Mammary epithelial cell (primary cell): ENCODE measurements at places on chromosomes 7 and 10. TPM values are rescaled to one million over a fixed set of nuclear protein-coding genes. Genes with fewer than 3 reads are reported as not detected.

GRCh38 chr10:103145046-103145445, 48.0 kb downstream of the NT5C2 start:
- no peak for DNase-seq

GRCh38 chr10:24652381-24652957, 71.2 kb downstream of the ARHGAP21 start:
- DNase-seq = no peak

DNA sequence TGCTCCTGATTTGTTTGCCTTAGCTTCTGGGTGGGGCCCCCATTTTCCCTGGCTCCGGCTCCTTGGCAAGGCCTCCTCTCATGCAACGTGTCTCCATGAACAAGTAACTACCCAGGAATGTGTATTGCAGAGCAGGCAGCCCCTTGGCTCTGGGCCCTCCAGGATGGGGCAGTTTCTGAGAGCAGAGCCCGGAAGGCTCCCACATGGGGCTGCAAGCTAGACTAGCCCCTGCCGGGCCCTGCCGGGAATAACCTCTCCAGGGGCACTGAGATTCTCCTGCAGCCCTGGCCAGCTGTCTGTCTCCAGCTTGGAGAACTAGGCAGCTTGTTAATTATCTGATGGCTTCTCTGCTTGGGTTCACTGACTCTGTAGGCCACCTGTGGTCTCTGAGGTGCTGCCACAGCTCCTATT, 184.0 kb upstream of the INHBA start:
- DNase-seq = peak; percentile 37

DNA sequence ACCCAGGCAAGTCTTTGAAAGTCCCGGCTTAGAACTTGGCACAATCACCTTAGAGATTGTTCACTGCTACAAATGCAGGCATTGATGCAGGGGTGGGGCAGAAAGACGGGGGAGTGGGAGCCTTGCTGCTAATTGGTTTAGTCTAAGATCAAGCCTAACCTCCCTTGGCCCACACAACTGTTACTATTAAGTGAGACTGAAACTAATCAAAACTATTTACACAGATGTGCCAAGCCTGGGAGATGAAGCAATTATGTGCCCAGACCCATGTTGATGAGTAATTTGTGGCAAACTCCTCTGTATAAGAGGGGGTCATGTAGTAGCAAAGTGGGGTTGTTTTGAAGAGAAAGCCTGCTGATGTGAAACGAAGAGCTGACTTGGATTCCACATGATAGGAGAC, 178.2 kb upstream of the ITGB1 start:
- DNase-seq = peak; percentile 96

DNA sequence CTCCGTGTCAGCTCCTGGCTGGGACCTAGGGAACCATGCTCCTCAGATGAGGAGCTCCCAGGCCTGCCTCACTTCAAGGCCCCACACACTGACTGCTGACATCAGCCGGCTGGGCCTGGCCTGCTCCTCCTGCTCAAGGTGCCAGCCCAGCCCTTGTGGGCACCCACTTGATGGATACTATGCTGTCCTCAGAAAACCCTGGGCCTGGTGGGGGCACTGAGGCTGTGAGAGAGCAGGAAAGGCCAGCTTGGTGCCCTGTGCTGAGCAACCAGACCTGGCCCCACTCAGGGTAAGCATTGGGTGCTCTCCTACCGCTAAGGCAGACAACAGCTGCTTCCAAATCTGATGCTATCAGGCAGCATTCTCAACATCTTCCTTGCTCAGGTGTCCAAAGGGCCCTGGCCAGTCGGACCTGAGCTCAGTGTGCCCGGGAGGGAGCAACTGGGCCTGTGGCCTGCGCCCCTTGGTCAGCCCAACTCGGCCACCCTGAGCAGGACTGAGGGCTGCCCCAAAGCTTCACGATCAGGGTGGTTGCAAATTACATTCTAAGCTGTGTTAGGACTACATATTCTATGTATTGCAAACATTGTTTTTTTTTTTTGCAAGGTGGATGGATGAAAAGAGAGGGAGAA, 21.9 kb upstream of the ANTXRL start:
- no peak for DNase-seq

DNA sequence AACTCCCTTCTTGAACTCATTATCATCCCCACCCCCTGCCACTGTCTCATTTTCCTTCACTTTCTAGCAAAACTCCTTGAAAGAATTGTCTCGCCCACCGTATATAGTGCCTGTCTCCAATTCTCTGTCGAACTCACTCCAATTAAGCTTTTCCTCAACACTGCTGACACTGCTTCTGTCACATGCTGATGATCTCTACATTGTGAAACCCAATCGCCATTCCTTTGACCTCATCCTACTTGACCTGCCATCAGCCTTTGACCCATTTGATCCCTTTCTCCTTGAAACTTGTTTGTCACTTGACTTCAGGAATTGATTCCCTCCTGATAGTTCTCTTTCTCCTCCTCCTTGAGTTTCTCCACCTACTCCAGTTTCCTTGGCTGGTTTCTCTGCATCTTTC, 54.8 kb downstream of the CCDC71L start:
- DNase-seq = no peak

DNA sequence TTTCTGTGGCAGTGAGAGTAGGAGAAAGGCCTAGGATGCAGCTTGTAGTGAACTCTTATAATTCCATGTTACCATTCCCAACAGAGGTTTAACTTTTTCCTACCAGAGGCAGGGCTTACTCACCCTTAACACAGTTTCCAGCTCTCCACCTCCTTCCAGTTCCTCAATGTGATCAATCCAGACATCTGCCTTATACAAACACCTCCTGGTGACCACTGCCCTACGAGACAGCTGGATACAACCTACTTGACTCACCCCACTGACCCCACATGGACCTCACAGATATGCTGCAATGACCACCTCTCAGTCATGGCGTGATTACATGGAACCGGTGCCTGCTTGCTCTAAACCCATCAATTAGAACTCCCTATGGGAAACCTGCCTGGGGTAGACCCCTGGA, 326.5 kb downstream of the TNS3 start:
- no peak for DNase-seq

GRCh38 chr7:28729281-28729680, 228.8 kb downstream of the TRIL start:
- DNase-seq = peak; percentile 42

DNA sequence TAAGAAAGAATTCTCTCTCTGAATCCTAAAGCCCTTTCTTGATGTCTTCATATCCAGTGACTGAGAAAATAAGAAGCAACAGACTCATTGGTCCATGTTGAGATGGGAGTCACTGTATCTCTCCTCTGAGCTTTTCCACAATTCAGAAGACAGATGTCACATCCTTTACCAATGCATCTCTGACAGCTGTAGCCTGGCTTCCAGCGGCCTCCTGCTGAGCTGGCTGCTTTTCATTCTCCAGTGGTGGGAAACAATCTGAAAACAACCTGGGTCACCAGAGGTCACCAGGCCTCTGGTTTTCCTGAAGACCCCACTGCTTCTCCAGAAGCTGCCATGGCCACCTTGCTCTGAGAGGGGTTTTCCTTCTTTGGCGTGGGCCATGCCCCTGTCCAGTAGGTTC, 18.3 kb upstream of the RPA3 start:
- DNase-seq = no peak

DNA sequence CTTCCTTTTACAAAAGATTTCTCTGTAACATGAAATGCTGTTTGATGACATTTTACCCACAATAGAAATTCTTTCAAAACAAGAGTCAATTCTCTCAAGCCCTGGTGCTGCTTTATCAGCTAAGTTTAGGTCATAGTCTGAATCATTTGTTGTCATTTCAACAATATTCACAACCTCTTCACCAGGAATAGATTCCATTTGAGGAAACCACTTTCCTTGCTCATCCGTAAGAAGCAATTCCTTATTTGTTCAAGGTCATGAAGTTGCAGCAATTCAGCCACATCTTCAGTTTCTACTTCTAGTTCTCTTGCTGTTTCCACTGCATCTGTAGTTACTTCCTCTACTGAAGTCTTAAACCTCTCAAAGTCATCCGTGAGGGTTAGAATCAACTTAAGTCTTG, 315.3 kb downstream of the TYW1 start:
- no peak for DNase-seq

- DNase-seq = no peak
Observed at GRCh38 chr10:89869180-89869579, 167.8 kb downstream of the KIF20B start.

- no peak for DNase-seq
Observed at GRCh38 chr7:111690364-111691111, 128.2 kb upstream of the IMMP2L start.

- DNase-seq = no peak
Observed at GRCh38 chr7:37150180-37150579, 298.5 kb downstream of the ELMO1 start.

- no peak for DNase-seq
Observed at GRCh38 chr7:37765872-37766525, 82.4 kb upstream of the NME8 start.

- no peak for DNase-seq
Observed at GRCh38 chr10:36780158-36780557, 345.2 kb upstream of the ANKRD30A start.

GRCh38 chr7:55548295-55548731, 24.0 kb downstream of the VOPP1 start:
- no peak for DNase-seq

DNA sequence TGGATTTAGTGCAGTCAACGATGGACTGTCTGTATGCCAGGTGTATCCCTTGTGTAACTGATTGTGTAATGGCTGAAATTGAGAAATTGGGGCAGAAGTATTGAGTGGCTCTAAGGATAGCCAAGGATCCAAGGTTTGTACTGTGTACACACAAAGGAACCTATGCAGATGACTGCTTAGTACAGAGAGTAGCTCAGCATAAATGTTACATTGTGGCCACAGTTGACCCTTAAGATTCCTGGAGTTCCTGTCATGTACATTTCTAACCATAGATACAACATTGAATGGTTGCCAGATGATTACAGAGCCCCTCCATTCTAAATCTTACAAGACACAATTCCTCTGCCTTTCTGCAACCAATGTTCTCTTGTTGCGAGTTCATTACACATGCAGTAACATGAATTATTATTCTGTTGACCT, 25.3 kb downstream of the CCDC126 start:
- no peak for DNase-seq

DNA sequence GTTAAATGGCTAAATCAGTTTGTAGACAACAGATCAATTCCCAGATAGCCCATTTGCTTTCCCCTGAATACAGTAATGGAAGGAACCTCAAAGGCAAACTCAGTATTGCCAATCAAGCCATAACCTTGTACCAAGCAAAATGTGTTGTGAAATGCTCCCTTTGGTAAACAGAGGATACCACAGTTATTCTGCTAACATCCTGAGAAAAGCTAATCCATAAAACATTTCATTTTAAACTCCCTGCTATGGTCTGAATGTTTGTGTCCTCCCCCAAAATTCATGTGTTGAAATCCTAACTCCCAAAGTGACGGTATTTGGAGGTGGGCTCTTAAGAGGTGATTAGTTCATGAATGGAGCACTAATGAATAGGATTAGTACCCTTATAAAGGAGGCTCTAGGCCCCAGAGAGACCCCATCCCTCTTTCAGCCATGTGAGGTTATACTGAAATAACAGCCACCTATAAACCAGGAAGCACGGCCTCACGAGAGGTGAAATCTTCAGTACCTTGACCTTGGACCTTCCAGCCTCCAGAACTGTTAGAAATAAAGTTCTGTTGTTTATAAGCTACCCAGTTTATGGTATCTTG, 89.3 kb upstream of the RNF148 start:
- DNase-seq = no peak

DNA sequence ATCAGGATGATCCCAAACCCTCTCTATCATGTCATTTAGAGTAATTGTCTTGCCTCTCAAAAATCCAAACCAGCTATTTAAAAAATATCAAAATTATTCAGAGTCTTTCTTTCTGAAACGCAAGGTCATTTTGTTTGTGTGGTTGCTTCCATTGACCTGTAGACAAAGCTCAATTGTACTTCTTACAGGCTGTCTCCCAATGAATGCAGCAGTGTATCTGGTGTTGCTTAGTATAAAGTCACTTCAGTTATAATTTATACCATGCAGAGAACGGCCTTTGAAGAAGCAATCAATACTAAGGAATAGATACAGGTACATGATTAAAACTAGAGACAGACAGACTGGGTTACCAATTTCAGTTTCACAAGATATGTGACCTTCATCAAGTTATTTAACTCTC, 80.9 kb downstream of the DOCK4 start:
- DNase-seq = no peak

DNA sequence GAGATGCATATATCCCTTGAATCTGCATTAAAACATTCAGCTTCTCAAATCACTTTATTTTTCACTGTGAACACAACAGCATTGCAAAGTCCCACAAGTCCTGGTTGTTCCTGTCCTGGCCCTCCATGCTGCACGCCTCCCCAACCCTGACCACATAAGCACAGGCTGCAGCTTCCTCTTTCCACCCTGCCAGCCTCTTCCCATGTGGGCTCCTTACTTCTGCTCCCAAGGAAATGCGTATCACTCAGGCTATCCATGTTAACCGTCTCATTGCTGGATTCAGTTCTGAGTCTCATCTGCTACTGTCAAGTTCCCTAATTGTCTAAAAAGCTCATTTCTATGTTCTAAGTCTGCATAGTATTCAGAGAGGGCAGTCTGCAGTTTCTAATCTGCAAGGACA, 89.7 kb upstream of the ZPBP start:
- DNase-seq = no peak

- no peak for DNase-seq
Observed at GRCh38 chr7:1864161-1864940, 194.3 kb downstream of the ELFN1 start.

DNA sequence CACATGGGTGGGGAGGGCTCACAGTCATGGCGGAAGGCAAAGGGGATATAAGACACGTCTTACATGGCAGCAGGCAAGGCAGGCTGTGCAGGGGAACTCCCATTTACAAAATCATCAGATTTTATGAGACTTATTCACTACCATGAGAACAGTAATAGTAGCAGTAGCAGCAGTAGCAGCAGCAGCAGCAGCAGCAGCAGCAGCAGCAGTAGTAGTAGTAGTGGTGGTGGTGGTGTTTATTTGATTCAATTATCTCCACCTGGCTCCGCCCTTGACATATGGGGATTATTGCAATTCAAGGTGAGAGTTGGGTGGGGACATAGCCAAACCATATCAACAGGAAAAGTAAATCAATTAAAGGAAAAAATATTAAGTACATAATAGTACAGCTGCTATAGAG, 184.7 kb downstream of the LRMDA start:
- DNase-seq = no peak

TRDMT1 gene
- total RNA-seq = 3.5 TPM

OPN4 gene
- not detected for total RNA-seq

TAS2R41 gene
- not detected in 2 replicates for total RNA-seq

OTUD1 gene
- 12.0 TPM for total RNA-seq

GNGT1 gene
- total RNA-seq = not detected in 2 replicates

TRIM24 gene
- total RNA-seq = 9.5 and 12.6 TPM in 2 replicates

AZGP1 gene
- total RNA-seq = not detected in 2 replicates

ABCB1 gene
- not detected in 2 replicates for total RNA-seq

SLC26A3 gene
- total RNA-seq = not detected in 2 replicates

TRPV5 gene
- not detected in 2 replicates for total RNA-seq

UCMA gene
- total RNA-seq = not detected in 2 replicates

AFAP1L2 gene
- total RNA-seq = 50.3 and 63.9 TPM in 2 replicates

MGAM2 gene
- 1.3 TPM for total RNA-seq

TRPV6 gene
- total RNA-seq = 0.71 and 2.6 TPM in 2 replicates

SLC39A12 gene
- not detected for total RNA-seq
